Prostate gland (tissue), 2 donors: ENCODE measurements at places on chromosomes 5 and 9. TPM values are rescaled to one million over a fixed set of nuclear protein-coding genes. Genes with fewer than 3 reads are reported as not detected.
A peak's percentile ranks its signal among the peaks of the same experiment; 100 is the strongest.

- H3K36me3 ChIP-seq: no peaks in the 10 kb centered on the region
- no peak overlapping the region for H3K4me3 ChIP-seq
- no peak overlapping the region for H3K27ac ChIP-seq
- peaks cover 71% of the 10 kb centered on the region for H3K27me3 ChIP-seq
Measured at GRCh38 chr9:126621919-126622735, 8.4 kb downstream of the LMX1B start.

GRCh38 chr9:107363516-107364152 lies 80.6 kb downstream of the RAD23B start:
- no peak for DNase-seq
- H3K27me3 ChIP-seq: no peaks in the 10 kb centered on the region
- no peaks in the 10 kb centered on the region for H3K4me1 ChIP-seq
- peak overlapping the region; percentile 65 for H3K27ac ChIP-seq

GRCh38 chr5:42520957-42521356 lies 97.7 kb downstream of the GHR start:
- H3K4me3 ChIP-seq: no peak overlapping the region
- peaks cover 5% of the 10 kb centered on the region for H3K4me1 ChIP-seq
- no peak for DNase-seq
- H3K36me3 ChIP-seq: no peaks in the 10 kb centered on the region

Gene PIP5K1B
- 1.6 TPM for total RNA-seq
